ENCODE measurements at places on chromosomes 6 and 20.

- DNase-seq: no peak
These were observed 325.2 kb upstream of the NT5E start for GRCh38 chr6:85124472-85125354.

DNA sequence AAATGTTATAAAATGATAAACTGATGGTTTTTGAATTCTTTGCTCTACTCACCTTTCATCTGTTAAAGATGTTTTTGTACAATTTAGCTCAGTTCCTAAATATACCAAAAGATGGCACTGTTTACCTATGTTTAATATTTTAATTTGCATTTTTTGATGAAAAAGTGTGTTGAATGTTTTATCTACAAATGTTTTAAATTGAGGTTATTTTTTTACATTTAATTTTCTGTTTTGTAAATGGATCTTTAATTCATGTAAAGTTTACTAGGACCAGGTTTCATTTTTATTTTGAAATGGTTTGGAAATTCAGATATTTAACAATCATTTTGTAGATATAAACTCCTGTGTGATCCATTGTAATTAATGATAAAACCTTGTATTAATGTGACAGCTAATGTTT is 30.0 kb downstream of the CDKAL1 start:
- no peak for DNase-seq

DNA sequence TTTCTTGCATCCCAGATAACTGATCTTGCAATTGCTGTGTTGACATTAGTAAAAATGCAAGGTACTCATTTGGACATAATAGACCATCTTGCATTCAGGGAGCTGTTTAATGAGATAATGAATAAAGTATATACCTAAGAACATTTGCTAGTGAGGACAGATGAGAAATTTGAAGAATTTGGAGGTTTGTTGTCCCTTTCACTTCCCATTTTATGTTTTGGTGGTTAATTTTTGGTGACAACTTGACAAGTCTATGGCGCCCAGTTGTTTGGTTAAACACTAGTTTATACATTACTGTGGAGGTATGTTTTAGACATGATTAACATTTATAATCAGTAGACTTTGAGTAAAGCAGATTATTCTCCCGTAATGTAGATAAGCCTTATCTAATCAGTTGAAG is 300.2 kb upstream of the SYNCRIP start:
- no peak for DNase-seq

GRCh38 chr6:151805286-151805840 is 2.1 kb upstream of the ESR1 start:
- peak; percentile 16 for DNase-seq

DNA sequence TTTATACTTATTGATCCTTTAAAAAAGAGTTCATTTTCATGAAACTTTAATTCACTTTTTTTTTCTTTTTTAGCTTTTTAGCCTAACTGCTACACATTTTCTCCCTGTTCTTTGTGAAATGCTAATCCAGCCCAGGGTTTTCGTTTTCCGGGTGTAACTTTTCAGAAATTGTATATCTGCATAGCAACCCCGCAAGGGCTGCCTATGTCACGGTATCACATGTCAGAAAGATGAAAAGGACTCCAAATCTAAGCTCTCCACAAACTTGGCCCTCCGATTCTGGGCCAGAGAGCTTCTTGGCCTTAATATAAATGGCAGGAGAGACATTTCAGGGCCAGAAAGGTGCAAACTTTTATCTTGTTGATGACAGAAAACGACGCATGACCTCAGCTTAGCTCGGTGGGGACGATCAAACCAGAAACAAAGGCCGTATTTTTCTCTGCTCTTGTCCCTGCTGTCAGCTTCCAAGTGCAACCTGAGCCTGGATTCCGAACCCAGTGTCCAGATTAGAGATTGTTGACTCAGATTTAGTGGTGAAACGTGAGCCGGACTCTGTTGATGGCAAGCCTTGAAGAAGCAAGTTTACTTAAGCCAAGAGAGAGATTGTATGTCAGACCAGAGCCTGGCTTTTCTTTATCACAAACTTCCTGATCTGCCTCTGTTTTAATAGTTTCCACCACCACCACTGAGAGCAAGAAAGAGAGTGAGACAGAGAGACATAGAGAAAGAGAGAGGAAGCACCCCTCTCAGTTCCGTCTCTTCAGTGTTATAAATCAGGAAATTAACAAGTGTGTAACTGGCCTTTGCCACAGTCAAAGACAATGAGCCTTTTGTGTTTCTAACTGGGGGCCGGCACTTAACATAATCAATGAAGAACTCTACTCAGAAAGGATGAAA is 157.8 kb downstream of the SCML4 start:
- no peak for DNase-seq

DNA sequence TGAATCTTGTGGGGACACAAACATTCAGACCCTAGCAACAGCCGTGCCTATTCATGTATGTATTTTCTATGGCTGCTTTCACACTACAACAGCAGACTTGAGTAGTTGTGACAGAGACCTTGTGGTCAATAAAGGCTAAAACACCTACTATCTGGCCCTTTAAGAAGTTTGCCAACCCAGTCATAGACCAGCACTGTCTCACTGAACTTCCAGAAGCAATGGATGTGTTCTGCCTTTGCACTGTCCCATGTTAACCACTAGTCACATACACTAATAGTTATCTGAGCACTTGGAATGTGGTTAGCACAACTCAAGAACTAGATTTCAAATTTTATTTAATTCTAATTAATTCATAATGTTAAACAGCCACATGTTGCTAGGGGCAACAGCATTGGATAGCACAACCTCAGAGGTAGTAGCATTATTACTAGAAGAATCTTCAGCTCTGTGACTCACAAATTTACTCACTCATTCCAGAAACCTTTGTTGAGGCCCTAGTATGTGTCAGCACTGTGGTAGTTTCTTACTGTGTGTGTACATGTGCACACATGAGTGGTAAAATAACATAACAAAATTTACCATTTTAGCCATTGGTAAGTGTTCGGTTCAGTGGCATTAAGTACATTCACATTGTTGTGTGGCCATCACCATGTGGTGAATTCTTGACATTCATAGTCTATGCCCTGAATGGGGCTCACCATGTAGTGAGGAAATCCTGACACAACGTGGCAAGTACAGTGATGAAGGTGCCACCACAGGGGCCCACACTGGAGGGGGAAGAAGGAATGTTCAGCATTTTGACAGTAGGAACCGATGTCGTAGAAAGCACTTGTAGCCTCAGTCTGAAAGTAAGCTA is 107.3 kb downstream of the CEP57L1 start:
- DNase-seq: no peak

- DNase-seq: peak; percentile 84
These were observed at the start of gene SNX9 for GRCh38 chr6:157823001-157823527. SNX9 (plus strand) TSS chr6:157823246; CDS start chr6:157823435, 189 bp downstream.

DNA sequence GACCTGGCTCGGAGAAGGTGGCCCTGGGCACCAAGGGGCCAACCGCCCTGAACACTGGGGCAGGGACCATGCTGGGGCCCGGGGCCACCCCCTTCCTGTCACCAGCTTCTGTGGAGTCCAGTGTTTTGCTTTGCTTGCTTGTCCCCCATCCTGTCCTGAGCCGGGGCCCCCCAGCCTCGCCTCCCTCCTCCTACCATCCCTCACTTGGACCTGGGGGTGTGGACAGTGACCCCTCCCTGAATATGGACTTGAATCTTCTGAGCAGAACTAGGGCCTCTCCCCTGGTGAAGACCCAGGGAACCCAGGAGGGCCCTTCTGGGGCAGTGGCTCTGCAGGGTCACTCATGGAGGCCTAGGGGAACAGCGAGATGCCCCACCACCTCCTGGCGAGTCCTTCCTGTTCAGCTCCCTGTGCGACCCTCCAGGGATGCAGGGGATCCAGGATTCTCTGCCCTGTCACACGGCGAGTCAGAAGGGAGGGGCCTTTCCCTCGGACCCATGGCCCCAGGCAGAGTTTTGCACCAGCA is 41.6 kb downstream of the VSTM2L start:
- DNase-seq: no peak

GRCh38 chr20:10492844-10493243 is 57.7 kb downstream of the SLX4IP start:
- DNase-seq: no peak

- DNase-seq: no peak
These were observed 55.8 kb downstream of the ERMARD start for GRCh38 chr6:169807229-169807628.

GRCh38 chr6:110625883-110626282 is 149.5 kb upstream of the SLC22A16 start:
- no peak for DNase-seq

GRCh38 chr20:36808317-36809257 is 35.0 kb upstream of the DSN1 start:
- DNase-seq: peak; percentile 58

GRCh38 chr20:21387528-21387927 is 9.8 kb downstream of the NKX2-4 start:
- DNase-seq: no peak

GRCh38 chr20:64038224-64038564 is 2.2 kb downstream of the C20orf204 start:
- no peak for DNase-seq

DNA sequence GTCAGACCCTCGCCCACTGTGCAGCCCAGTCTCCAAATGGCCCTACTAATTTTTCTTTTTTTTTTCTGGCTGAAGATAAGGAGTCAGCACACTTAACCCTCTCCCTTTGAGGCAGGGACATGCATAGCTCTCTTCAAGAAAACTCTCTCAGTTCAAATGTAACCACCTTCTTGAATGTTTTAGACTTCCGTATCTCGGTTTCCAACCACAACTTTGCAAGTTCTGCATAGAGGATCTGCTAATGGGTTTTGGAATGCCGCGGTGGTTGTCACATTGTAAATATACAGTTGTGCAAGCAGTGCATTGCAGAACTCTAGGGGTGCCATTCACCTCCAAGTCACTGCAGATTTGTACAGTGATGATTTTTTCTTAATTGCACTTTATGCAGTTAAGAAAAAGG is 59.4 kb upstream of the SLC35B3 start:
- DNase-seq: no peak

DNA sequence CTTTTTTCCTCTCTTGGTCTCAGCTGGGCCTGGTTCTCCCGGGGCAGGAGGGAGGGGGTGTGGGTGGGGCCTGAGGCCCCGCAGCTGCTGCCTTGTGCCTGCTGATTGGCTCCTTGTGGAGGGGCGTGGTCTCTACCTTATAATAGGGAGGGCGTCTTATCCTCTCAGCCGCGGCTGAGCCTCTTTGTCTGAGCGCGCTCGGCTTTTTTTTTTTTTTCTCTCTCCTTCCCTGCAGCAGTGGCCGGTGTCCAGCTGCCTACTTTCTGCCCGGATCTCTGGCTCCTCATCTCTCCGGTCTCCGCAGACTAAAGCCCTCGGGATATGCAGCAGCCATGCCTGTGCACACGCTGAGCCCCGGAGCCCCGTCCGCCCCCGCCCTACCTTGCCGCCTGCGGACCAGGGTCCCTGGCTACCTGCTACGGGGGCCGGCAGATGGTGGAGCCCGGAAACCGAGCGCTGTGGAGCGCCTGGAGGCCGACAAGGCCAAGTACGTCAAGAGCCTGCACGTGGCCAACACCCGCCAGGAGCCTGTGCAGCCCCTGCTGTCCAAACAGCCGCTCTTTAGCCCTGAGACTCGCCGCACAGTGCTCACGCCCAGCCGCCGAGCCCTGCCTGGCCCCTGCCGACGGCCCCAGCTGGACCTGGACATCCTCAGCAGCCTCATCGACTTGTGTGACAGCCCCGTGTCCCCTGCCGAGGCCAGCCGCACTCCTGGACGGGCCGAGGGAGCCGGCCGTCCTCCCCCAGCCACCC is 11.1 kb downstream of the FAM110A start:
- peak; percentile 90 for DNase-seq

DNA sequence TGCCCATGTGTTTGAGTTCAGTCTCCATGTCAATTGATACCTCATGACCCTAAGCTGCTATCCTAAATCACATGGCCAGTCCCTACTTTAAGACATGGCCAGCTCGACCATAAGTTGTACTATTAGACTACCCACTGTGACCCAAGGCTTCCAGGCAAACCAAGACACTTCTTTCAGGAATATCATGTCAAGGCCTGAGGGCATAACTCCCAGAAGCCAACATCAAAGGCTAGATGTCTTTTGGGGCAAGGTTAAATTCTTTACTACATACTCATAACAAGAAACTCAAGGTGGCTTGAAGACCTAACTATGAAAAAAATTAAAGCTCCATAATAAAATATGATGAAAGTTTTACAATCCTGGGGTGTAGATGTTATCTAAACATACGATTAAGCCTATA is 228.3 kb upstream of the PRND start:
- DNase-seq: no peak

DNA sequence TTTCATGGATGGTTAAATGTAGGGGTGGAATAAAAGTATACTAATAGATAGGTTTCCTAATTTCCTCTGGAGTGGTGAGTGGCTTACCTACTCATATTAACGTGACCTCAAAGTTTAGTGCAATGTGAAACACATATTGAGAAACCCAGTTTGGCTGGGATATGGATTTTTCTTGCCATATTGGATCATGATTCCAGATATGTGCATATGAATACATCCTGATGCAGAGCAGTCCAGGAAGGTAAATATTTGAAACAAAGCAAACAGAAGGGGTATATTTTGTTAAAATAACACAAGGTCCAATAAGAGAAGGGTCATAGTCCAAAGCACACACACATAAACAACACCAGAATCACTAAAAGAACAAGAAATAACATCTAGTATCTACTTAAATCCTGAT is 608.1 kb downstream of the PKHD1 start:
- DNase-seq: no peak

- no peak for DNase-seq
These were observed 196.3 kb upstream of the FUT9 start for GRCh38 chr6:95819461-95819860.

DNA sequence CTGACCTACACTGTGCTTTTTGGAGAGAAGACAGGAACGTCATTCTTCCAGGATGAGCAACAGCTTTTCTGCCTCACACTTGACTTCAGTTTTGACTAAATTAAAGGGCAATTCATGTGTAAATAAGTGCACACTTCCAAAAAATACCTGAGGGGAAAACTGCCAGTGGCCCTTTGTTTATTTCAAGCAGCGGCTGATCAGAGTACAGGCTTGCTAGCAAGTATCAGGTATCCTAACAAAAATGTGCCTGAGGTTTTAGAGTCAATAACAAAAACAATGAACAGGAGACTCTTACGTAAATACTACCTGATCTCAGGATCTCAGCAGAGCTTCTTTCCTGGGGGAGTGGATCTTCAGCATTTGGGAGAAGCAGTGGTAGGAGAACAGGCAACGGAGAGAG is 12.4 kb downstream of the LY86 start:
- DNase-seq: no peak

- DNase-seq: no peak
These were observed 6.6 kb upstream of the ULBP2 start for GRCh38 chr6:149935246-149935645.

DNA sequence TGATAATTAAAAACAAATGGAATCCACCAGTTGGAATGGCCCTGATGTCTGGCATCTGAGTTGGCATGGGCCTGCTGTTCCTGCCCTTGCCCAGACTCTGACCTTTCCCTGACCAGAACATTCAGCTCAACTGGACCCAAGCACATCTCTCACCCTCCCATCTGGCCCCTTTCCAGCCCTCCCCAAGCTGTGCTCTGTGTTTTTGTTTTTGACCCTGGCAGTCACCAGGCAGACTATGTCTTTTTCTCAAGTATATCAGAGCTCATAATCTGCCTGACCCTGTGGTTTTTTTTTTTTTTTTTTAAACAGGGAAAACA is 117.6 kb downstream of the TRDN start:
- DNase-seq: peak; percentile 85

- no peak for DNase-seq
These were observed 34.1 kb downstream of the PRPH2 start for GRCh38 chr6:42688281-42688680.

All from left ventricle myocardium inferior (tissue), 1 donor.